ENCODE measurements at places on chromosomes 3 and 15. TPM values are rescaled to one million over a fixed set of nuclear protein-coding genes. Genes with fewer than 3 reads are reported as not detected.

The USP3 gene
- total RNA-seq: 81.2 TPM

- peaks cover 73% of the 10 kb centered on the region for H3K27me3 ChIP-seq
- H3K27ac ChIP-seq: no peak overlapping the region
- no peak overlapping the region for H3K4me3 ChIP-seq
- no peaks in the 10 kb centered on the region for H3K36me3 ChIP-seq
- no peak for DNase-seq
- H3K4me1 ChIP-seq: peaks cover 11% of the 10 kb centered on the region
Observed at GRCh38 chr3:179449636-179450035, 1.6 kb downstream of the GNB4 start.

DNA sequence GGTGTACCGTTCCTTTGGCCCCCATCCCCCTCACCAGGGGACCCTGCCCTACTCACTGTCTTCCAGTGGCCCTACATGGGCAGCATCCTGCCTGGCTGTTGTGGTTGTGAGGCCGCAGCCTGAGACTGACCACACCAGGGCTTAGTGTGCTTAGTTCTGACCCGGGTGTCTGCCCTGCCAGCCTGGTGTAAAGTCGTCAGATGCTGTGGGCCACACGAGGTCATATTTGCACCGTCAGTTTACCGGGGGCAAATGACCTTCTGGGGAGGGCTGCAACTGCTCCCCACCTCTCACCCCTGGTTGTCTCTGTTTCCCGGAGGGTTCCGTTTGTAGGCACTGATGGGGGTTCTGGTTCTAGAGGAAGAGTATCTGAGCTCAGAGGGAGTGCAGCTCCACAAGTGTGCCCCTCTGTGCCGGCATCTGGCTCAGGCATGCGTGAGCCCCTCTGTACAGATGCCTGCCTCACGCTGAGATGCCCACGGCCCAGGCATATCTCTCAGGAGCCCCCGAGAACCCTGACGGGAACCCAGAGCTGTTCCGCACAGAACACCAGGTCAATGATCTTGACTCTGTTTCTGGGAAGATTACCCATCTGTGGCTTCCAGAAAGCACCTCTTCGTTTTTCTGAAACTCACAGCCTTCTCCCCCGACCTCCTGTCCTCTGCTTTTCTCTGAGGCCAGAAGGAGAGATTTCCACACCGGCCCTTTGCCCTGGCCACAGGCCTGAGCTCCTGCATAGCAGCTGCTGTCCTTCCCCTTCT is 19.2 kb downstream of the KLF13 start:
- H3K4me3 ChIP-seq: no peak overlapping the region
- H3K27me3 ChIP-seq: no peaks in the 10 kb centered on the region
- no peaks in the 10 kb centered on the region for H3K36me3 ChIP-seq
- H3K4me1 ChIP-seq: peaks cover 1% of the 10 kb centered on the region
- no peak overlapping the region for H3K27ac ChIP-seq

The ZNF609 gene
- total RNA-seq: 72.0 TPM

- no peaks in the 10 kb centered on the region for H3K4me1 ChIP-seq
- no peak for DNase-seq
- H3K27me3 ChIP-seq: peaks cover 31% of the 10 kb centered on the region
- no peak overlapping the region for H3K27ac ChIP-seq
- H3K36me3 ChIP-seq: peaks cover 1% of the 10 kb centered on the region
Observed at GRCh38 chr3:184696697-184697096, 15.2 kb downstream of the MAGEF1 start.

The AADACL2 gene
- not detected for total RNA-seq

The GPR87 gene
- total RNA-seq: not detected

The MKRN2 gene
- 23.9 TPM for total RNA-seq

GRCh38 chr3:42827023-42827422 is 17.8 kb downstream of the ACKR2 start:
- H3K4me3 ChIP-seq: no peak overlapping the region
- DNase-seq: no peak
- H3K27ac ChIP-seq: no peak overlapping the region
- no peaks in the 10 kb centered on the region for H3K27me3 ChIP-seq

Data from progenitor cell of endocrine pancreas (in vitro differentiated cells).